Hematopoietic multipotent progenitor cell treated with erythropoietin and hydrocortisone succinate and interleukin-3 and kit ligand, for 8 days (in vitro differentiated cells): ENCODE measurements at places on chromosomes 11 and 22.

GRCh38 chr11:3665336-3666022 is 5.7 kb downstream of the CHRNA10 start:
- DNase-seq: peak; percentile 16

DNA sequence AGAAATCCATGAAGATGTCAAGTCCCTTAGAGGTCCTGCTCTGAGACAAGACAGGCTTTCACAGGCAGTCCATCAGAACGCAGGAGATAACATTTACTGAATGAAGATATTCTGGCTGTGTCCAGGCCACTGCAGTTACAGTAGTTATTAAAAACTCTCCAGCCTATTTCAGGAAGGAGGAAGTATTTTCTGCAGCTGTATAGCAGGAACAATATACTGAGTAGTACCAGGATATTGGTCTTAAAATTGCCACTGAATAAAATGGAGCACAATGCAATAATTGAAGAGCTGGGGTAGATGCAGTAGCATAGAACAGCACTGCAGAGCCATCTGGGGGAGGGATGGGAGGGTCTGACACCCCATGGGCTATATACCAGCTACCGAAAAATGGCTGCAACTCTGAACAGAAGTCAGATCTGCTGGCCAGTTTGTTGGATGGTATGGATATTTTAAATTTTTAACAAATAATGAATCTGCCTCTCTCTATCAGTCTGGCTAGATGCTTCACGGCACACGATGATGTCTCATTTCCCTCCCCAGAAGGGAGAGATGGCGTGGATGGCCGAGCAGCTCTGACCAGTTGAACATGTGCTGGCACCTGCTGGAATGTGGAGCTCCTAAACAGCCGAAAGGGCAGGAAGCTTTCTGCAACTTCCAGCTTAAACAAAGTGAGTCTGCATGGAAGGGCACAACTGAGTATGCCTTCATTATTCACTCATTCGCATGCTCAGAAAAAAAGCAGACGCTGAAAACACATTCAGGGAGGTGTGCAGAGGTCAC is 342.1 kb upstream of the SYN3 start:
- no peak for DNase-seq

DNA sequence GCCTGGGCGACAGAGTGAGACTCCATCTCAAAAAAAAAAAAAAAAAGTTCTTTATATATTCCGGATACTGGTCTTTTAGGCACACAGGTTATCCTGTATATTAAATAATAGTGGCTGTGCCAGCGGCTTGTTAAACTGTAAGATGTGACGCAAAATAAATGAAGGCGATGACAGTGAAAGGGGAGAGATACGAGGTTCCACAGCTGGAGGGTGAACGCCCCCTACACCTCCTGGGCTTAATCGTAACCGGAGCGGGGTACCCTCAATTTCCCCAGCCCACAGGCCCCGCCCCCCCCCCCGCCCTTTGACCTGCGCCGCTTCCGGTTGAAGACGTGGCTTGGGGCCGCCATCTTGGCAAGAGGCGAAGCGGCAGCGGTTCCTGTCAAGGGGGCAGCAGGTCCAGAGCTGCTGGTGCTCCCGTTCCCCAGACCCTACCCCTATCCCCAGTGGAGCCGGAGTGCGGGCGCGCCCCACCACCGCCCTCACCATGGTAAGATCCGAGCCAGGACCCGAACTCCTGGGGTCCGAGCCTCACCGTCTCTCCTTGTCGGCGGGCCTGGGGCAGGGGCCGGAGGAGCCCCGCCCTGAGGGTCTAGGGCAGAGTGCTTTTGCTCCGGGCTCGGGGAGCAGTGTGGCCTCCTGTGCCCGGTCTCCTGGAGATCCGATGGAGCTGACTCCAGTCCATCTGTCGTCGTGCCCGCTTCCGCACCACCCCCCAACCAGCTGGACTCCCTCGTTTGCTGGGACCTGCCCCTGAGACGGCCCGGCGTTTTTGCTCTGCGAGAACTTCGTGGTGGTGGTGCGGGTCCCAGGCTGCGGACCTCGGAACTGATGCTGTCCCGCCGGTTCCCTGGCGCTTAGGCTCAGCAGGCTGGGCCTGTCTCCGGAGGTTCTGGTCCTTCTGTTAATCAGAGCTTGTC is at the start of gene ARCN1:
TSS of gene ARCN1 (plus strand) at position 349 of the 920 bp plus-strand sequence. CDS start at position 488, 139 bp downstream.
- DNase-seq: peak; percentile 82

DNA sequence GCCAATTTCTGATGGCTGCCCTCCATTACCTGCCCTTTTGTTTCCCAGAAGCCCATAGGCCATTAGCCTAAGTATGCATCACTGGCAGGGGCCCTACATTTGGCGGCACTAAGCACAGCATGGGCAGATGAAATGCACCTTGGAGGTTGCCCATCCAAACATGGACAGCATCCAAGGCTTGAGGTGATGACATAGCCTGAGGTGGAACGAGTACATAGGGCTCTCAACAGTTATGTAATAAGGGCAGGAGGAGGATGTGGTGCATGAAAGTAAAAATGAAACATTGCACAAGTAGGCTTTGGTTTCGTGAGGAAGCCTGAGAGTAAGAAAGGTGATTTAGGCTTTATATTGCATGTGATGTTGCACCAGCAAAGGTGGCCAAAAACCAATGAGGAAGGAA is 148.1 kb downstream of the FAM76B start:
- DNase-seq: no peak

GRCh38 chr11:6991227-6991626 is 28.9 kb downstream of the ZNF214 start:
- DNase-seq: no peak

GRCh38 chr11:34181856-34182405 is 76.5 kb downstream of the NAT10 start:
- DNase-seq: no peak

- no peak for DNase-seq
Measured at GRCh38 chr11:35427071-35427470, 7.7 kb upstream of the SLC1A2 start.

GRCh38 chr22:44012162-44012561 is 11.9 kb upstream of the PARVB start:
- no peak for DNase-seq

GRCh38 chr11:19976281-19976941 is 183.9 kb downstream of the DBX1 start:
- no peak for DNase-seq

DNA sequence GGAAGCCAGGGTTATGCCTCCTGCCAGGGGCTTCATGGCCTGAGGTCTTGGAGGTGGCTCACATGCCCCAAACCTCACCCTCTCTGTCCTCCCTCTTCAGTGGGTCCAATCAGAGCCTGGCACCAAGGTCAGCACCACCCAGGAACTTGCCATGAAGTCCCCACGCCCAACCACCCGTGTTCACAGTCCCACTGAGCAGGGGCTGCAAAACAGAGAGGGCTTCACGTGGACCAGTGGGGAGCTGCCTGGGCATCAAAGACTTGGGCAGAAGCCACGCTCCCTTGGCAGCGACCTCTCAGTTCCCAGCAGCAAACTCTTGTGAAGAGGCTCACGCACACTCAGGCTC is 425.8 kb upstream of the B3GAT1 start:
- no peak for DNase-seq

- no peak for DNase-seq
Measured at GRCh38 chr11:105734426-105734825, 124.6 kb downstream of the GRIA4 start.

DNA sequence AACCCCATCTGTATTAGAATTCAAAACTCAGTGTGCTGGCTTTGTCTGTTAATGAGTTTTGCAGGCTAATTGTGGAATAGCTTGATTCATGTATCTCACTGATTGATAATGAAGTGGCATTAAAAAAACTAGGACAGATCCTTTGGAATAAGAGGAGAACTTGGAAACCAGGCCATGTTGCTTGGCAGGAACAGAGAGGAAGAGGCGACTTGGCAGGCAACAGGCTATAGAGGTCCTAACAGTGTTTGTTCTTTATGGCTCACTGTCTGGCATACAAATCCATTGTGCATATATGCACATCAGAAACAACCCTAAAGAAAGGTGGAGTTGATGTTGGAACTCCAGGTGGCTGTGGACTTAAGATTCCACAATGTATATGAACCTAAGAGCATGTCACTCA is 17.4 kb upstream of the OR9I1 start:
- DNase-seq: no peak

DNA sequence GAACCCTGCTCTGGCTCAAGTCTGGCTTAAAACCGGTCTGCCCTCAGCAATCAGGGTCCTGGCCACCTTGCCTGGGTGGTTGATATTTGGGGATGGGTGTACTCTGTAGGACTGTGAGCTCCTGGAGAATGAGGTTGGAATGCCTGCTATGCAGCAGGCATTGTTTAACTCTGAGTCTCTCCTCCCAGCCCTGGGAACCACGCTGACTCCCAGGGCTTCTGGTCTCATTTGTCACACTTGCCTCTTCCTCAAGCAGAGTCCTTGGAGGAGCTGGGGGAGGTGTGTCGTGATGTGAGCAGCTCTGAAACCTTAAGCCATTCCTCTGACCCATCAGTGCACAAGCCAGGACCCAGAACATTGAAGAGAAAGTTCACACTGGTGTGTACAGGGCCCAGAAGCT is 340.1 kb downstream of the MN1 start:
- no peak for DNase-seq

- DNase-seq: no peak
Measured at GRCh38 chr11:68432874-68433273, 27.7 kb upstream of the PPP6R3 start.

- DNase-seq: no peak
Measured at GRCh38 chr11:117375960-117376359, 48.3 kb downstream of the CEP164 start.

DNA sequence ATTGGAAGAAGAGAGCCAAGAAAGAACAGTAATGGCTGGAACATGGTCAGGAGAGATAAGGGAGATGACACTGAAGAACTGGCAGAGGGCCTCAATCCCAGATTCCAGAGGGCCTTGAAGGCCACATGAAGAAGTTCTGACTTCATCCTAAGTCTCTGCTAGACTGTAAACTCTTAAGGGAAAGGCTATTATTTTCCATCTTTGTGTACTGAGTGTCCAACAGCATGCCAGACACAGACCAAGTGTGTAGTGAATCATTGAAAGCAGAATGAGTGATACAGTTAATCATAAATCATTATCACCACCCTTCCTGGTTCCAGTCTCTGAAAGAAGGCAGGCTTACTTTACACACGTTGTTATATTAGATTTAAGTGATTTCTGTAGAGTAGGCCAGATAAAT is 185.3 kb upstream of the C11orf87 start:
- no peak for DNase-seq

DNA sequence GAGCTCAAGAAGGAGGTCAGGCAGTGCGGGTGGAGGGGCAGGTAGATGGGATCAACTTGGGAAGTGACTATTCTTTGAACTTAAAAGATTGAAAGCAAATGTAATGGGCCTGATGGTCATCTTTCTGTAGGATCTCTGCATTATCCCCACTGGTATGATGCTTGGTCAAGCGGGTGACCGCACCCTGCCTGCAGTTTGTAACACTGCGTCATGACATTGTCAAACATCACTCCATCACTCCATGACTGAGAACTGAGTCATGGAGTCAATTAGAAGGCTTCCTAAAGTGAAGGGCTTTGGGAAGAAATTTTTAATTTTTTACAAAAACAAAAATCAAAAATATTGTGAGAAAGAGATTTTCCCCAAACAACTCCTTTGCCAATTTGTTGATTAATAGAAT is 62.4 kb upstream of the BMAL1 start:
- DNase-seq: no peak

- DNase-seq: no peak
Measured at GRCh38 chr11:27545035-27545434, 38.5 kb upstream of the LIN7C start.
